ENCODE measurements at places on chromosomes 16 and 17.

DNA sequence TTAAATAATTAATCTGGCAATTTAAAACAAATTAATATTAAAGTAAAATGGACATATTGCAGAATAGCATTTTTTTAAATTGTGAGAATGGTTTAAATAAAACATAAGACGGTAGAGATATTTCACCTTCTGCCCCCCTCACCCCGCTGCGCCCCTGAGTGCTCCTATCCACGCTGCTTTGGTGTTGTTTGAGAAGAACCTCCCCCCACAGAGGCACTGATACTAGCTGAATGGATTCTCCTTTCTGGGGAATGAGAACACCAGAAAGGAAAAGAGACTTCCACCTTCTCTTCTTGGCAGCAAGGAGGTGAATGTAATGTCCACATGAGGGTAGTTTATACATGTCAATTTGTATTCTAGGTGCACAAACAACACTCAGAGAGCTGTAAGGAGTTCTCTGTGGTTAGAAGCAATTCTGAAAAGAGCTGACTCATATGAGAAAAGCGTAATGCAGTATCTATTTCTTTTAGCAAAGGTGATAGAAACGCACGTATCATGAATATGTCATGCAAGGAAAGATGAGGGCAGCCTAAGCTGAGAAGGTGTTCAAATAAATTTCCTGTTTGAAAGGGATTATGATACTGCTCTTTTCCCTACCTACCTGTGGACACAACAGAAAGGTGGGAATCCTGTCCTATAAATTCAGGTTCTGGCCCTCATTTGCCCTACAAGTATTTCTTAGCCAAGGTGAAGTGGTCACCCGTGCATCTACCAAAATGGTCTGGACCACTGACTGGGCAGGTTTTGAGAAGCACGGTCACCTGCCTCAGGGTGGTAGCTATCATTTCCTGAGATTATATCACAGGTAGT, 126.9 kb downstream of the PARN start:
- DNase-seq: peak; percentile 88

GRCh38 chr17:61174310-61174709, 225.3 kb upstream of the TBX2 start:
- no peak for DNase-seq

DNA sequence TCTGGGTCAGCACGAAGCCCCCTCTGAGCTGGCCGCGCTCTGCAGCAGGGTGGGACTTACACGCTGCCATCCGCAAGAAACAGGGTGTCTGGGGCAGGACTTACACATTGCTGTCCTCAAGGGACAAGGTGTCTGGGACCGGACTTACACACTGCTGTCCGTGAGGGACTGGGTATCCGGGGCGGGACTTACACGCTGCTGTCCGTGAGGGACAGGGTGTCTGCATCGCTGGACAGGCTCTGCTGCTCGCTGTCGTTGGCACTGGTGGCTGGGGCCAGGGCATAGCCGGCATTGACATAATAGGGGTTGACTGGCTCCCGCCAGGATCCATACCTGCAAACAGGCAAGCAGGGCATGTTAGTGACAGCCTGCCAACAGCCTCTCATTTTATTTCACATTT, 31.4 kb downstream of the PDIA2 start:
- no peak for DNase-seq

DNA sequence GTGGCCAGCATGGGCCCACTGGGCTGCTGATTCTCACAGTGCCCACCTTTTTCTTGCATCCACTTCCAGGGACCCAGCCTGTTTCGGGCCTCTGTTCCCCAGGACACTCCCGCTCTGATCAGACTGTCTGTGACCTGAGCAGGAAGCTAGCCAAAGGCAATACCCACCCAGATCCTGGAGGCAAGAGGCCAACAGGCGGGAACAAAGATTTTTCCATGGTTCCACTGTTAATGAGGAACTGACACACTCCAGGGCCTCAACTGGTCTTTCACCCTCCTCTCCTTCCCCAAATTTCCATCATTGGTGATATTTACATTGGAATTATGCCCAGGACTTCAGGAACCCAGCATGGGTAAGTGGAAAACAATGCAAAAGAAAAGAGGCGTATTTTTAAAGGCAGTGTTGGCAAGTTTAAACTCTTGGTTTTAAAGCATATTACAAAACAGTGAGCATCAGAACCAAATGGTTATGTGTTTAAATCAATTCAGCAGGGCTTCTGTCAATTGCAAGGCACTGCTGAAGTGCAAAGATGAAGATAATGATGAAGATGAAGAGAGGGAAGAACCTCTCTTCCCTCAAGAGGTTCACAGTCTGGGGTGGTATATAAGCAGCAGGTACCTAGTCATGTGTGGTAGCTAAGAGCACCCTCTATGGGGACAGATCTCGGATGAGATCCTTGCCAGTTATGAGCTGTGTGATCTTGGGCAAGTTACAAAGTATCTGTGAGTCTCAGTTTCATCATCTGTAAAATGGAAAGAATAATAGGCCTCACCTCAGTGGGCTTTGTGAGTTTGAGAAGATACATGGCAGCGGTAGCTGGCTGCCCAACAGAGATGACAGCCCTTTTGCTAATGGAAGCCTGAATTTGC, 14.4 kb upstream of the ATP2A3 start:
- DNase-seq: no peak

DNA sequence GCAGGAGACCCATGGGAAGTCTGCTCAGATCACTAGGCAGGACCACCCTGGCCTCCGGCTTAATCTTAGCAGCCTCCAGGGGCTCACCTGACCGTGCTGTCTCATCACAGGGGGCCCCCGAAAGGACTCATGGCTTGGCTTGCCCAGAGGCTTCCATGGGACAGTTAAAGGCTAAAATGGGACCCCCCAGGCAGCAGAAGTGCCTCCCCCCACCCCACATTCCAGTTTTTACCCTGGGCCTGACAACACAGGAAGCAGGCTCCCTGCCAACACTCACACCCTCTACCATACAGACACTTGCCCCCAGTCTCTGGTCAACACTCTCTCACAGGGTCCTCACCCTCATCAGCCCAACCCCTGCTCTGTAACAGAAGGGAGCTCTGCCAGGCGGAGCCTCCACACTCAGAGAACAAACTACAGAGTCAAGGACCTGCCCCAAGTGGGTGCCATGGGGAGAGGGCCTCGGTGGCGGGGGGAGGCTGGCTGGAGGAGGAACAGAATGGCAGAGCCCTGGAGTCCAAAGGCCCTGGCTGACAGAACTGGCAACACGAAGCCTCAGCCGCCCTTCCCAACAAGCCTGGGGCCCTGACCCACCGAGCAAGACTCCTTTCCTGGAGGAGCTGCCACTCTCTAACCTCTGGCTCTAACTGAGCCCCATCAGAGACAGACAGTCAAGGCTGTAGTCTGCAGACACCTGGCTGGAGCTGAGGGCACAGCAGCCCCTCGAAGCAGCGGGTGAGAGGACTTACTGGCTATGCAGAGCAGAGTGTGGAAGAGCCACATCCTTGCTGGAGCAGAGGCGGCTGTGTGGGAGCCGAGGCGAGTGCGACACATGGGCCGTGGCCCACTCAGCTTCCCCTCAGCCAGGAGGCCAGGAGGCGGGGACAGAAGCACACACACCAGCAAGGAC, at the start of gene ITGAE:
TSS of gene ITGAE (minus strand) at position 827 of the 910 bp plus-strand sequence. CDS start at position 783, 44 bp downstream.
- DNase-seq: no peak

- DNase-seq: no peak
Measured at GRCh38 chr16:74046524-74046923, 250.1 kb upstream of the PSMD7 start.

DNA sequence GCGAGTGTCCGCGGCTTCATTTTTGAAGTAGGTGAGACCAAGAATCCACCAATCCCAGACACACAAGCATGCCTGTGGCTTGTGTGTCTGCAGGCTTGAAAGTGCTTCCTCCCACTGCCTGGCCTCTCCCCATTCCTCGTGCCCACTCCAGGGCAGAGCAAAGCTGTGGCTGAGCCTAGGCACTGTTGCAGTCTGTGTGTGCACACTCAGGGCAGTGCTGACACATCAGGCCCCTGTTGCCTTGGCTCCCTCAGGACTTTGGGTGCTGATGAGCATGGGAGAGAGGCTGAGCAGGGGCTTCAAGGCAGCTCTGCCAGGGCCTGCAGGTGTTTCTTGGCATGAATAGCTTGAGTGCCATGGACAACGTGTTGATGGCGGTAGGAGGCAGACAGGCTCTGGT, 776.7 kb downstream of the CDH11 start:
- no peak for DNase-seq

GRCh38 chr17:9322326-9322725, 253.3 kb downstream of the STX8 start:
- no peak for DNase-seq

DNA sequence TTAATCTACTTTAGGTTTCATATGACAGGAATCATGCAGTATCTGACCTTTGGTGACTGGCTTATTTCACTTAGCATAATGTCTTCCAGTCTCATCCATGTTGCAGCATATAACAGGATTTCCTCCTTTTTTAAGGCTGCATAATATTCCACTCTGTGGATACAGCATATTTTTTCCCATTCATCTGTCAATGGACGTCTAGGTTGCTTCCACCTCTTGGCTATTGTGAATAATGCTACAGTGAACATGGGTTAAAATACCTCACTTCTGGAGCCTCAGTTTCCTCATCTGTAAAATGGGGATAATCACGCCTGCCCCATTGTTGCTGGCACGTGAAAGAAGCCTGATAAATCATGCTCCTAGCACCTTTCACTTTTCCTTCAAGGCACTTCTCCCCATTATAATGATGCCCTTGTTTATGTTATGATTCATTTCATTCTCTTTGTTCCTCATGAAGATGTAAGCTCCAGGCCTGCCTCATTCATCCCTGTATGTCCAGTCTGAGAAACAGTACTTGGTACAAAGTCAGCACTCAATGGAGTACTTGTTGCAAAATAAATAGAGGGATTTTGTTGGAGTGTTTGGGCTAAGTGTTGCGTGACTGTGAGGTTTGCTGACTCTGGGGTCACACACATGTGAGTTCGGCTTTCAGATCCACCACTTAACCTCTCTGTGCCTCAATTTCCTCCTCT, 59.6 kb downstream of the ABAT start:
- DNase-seq: no peak

DNA sequence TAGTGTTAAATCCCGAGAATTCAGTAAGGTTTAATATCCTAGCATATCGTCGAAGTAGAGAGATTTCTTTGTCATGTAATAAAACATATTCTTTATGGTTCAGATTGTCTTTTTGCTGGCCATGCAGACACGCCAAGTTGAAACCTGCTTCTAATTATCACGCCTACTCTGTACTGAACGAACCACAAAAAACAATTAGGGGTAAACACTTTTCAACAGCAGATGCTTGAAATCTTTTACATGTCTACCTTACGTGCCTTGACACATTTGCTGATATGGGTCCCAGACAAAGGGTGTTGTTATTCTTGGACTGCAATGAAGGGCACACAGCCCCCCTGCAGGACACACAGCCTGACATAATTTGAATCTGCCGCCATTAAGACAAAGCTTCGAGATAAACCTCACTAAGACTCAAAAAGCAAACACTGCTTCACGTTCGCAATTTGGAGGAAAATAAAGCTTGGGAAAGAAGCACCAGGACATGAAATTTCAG, 13.3 kb downstream of the WIPI1 start:
- DNase-seq: no peak

GRCh38 chr17:66467766-66468165, 165.4 kb downstream of the PRKCA start:
- DNase-seq: no peak

DNA sequence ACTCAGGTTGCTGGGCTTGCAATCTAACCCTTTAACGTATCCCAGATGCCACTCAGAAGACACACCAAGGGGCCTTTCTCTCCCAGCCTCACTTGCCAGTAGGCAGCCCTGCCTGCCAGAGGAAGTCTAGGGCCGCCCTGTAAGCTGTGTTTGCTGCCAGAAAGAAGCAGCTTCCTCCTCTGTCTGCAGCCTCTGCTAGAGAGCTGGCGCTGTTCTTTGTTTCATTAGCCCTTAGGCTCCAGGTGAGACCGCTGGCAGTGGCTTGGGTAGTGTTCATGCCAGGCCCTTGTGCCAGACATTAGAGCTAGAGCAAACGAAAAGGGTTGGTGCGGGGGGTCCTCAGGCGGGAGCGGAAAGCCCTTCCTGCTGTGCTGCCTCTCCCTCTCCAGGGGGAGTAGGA, 8.9 kb downstream of the CTRL start:
- DNase-seq: no peak

DNA sequence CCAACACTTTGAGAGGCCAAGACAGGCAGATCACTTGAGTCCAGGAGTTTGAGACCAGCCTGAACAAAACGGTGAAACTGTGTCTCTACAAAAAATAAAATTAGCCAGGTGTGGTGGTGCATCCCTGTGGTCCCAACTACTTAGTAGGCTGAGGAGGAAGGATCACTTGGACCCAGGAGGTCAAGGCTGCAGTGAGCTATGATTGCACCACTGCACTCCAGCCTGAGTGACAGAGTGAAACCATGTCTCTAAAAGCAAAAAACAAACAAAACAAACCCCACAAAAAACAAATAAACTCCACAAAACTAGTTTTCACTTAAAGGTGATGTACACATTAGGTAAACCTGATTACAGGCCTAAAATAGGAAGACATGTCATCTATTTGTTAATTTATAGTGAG, 40.3 kb downstream of the MARVELD3 start:
- no peak for DNase-seq

DNA sequence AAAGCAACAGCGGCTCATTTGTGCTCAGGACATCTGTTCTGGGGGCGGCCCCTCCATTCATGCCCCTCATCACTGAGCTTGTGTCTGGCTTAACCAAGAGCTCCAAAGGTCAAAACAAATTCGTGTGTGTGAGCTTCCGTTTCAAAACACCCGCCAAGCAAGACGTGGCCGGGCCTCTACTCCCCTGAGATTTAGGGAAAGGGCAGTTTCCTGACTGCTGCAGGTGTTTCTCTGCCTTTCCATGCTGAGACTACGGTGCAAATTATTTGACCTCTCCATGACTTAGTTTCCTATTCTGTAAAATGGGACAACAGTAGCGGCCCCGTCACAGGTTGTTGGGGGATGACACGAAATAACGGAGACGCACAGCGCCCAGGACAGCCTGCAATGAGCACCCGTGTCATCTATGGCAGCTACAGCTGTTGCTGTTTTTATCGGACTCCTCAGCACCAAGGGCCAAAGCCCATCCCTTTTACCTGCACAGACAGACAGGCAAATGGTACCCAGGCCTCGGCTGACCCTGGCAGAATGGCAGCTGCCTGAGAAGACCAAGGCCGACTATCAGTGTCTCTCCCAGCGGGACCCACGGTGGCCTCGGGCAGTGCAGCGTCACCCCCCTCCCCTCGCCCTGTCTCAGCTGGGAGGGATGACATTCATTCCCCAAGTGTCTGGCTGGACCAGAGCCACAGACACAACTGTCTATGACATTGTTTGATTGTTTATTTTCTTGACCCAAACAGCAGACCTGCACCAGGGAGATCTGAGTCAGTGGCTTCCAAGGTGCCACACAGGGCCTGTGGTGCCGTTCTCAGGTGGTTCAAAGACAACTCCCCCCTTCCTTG, 50.7 kb upstream of the DOC2B start:
- DNase-seq: no peak

All from iris pigment epithelial cell (primary cell).